ENCODE measurements at places on chromosomes 1 and 21. TPM values are rescaled to one million over a fixed set of nuclear protein-coding genes. Genes with fewer than 3 reads are reported as not detected.

The TIAM1 gene
- 2.7 TPM for polyA plus RNA-seq

The EXOSC10 gene
- 31.7 TPM for polyA plus RNA-seq

The S100A2 gene
- not detected for polyA plus RNA-seq

- H3K36me3 ChIP-seq = no peaks in the 10 kb centered on the region
- H3K4me1 ChIP-seq = no peaks in the 10 kb centered on the region
- no peak overlapping the region for H3K27ac ChIP-seq
- H3K27me3 ChIP-seq = peaks cover 4% of the 10 kb centered on the region
- no peak overlapping the region for H3K4me3 ChIP-seq
Measured at GRCh38 chr1:244112041-244112440, 61.0 kb downstream of the ZBTB18 start.

- peaks cover 2% of the 10 kb centered on the region for H3K36me3 ChIP-seq
- DNase-seq = no peak
- peaks cover 55% of the 10 kb centered on the region for H3K4me1 ChIP-seq
Measured at GRCh38 chr21:43733060-43733459, 14.1 kb downstream of the PDXK start.

DNA sequence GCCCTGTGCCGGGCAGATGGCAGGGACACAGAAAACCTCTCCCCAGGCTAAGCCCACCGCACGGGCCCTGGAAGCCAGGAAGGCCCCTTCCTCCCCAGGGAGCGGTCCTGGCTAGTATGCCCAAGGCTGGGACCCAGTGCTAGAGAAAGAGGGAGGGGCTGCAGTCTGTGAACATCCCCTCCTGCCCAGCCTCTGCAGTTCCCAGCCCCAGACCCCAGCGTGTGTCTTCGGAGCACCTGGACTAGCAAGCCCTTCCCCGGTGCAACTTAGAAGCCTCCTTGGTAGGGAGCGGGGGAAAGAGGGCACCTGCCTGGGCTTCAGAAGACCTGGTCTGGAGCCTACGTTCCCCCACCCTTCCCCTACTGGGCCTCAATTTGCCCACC is 2.1 kb downstream of the PLEKHG5 start:
- H3K36me3 ChIP-seq = no peaks in the 10 kb centered on the region
- H3K27ac ChIP-seq = no peak overlapping the region
- peaks cover 33% of the 10 kb centered on the region for H3K4me1 ChIP-seq
- no peak overlapping the region for H3K4me3 ChIP-seq
- DNase-seq = no peak

- peaks cover 58% of the 10 kb centered on the region for H3K4me1 ChIP-seq
- H3K4me3 ChIP-seq = peak overlapping the region; percentile 67
- H3K27ac ChIP-seq = peak overlapping the region; percentile 86
- DNase-seq = no peak
Measured at GRCh38 chr1:149846042-149846441, 53.3 kb upstream of the BOLA1 start.

- H3K36me3 ChIP-seq = peaks cover 54% of the 10 kb centered on the region
- no peak for DNase-seq
- no peaks in the 10 kb centered on the region for H3K27me3 ChIP-seq
- H3K27ac ChIP-seq = peak overlapping the region; percentile 56
- H3K4me1 ChIP-seq = no peaks in the 10 kb centered on the region
Measured at GRCh38 chr21:42768324-42769121, 110.8 kb downstream of the WDR4 start.

The CAPN8 gene
- polyA plus RNA-seq = not detected

The SYNC gene
- not detected for polyA plus RNA-seq

- no peak overlapping the region for H3K27ac ChIP-seq
- H3K4me1 ChIP-seq = peaks cover 3% of the 10 kb centered on the region
- H3K36me3 ChIP-seq = no peaks in the 10 kb centered on the region
Measured at GRCh38 chr1:38296047-38296446, 249.5 kb upstream of the POU3F1 start.

- H3K4me3 ChIP-seq = no peak overlapping the region
- H3K4me1 ChIP-seq = peaks cover 3% of the 10 kb centered on the region
- H3K36me3 ChIP-seq = no peaks in the 10 kb centered on the region
- H3K27ac ChIP-seq = no peak overlapping the region
- no peak for DNase-seq
Measured at GRCh38 chr1:245475126-245475525, 320.3 kb downstream of the KIF26B start.

- DNase-seq = peak; percentile 19
- H3K4me3 ChIP-seq = no peak overlapping the region
- H3K27me3 ChIP-seq = no peaks in the 10 kb centered on the region
- H3K27ac ChIP-seq = peak overlapping the region; percentile 42
- H3K4me1 ChIP-seq = peaks cover 30% of the 10 kb centered on the region
- no peaks in the 10 kb centered on the region for H3K36me3 ChIP-seq
Measured at GRCh38 chr1:200628223-200628881, 7.8 kb upstream of the KIF14 start.

- DNase-seq = peak; percentile 11
- no peaks in the 10 kb centered on the region for H3K36me3 ChIP-seq
- H3K4me3 ChIP-seq = peak overlapping the region; percentile 91
- no peak overlapping the region for H3K27ac ChIP-seq
- H3K27me3 ChIP-seq = peaks cover 32% of the 10 kb centered on the region
Measured at GRCh38 chr1:232629250-232630046, 485 bp downstream of the SIPA1L2 start.

The AKR7A3 gene
- polyA plus RNA-seq = not detected

DNA sequence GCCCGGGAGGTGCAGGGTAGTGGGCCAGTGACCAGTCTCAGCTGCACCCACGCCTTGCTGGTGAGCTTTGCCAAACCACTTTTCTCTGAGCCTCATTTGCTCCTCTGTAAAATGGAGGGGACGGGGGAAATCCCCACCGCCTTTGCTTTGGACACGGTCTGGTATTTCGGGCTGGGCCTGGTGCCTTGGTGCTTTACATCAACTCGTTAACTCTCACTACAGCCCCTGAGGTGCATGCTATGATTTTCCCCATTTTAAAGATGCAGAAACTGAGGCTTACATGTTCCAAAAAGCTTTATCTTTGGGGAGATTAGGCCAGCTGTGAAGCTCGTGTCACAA is 116.1 kb upstream of the RUNX3 start:
- no peak overlapping the region for H3K4me3 ChIP-seq
- H3K36me3 ChIP-seq = no peaks in the 10 kb centered on the region
- peaks cover 9% of the 10 kb centered on the region for H3K4me1 ChIP-seq
- DNase-seq = no peak
- no peaks in the 10 kb centered on the region for H3K27me3 ChIP-seq

The SPRR2D gene
- not detected for polyA plus RNA-seq

DNA sequence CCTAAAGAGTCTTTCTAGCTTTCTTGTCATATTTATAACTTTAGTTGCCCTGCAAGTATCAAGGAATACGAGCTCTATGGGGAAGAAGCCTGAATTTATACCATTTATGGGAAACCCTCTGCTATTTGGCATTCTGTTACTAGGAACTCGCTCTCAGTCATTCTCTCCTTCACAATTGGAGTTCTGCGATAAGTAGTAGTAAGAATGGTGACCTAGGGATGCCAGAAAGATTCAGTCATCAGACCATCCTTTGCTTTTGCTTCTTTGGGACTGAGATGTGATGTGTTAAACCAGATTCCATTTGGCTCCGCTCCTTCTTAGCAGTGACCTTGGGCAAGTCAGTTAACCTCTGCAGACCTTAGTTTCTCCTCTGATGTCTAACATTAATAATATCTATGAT is 256.5 kb downstream of the FGGY start:
- H3K4me1 ChIP-seq = no peaks in the 10 kb centered on the region
- H3K4me3 ChIP-seq = no peak overlapping the region
- no peak for DNase-seq
- no peak overlapping the region for H3K27ac ChIP-seq
- H3K36me3 ChIP-seq = peaks cover 27% of the 10 kb centered on the region
- H3K27me3 ChIP-seq = no peaks in the 10 kb centered on the region

DNA sequence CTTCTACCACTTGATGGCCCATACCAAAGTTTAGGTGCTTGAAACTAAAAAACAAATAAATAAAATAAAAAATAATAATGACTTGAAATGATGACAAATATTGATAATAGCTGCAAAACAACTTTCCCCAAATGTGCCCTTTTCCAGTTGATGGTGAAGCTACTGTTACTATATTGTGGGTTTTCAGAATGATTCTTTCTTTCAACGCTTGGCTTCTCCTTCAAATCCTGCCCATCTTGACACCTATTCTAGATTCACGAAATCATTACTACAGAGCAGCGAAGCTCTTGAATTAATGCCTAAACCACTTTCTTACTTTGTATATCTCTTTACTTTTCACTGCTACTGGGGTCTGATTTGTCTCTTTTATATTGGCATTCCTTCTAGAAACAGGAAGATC is 9.2 kb upstream of the C1orf141 start:
- peaks cover 41% of the 10 kb centered on the region for H3K4me1 ChIP-seq
- DNase-seq = no peak
- peak overlapping the region; percentile 2 for H3K4me3 ChIP-seq
- H3K27me3 ChIP-seq = no peaks in the 10 kb centered on the region
- H3K36me3 ChIP-seq = no peaks in the 10 kb centered on the region
- peak overlapping the region; percentile 44 for H3K27ac ChIP-seq

DNA sequence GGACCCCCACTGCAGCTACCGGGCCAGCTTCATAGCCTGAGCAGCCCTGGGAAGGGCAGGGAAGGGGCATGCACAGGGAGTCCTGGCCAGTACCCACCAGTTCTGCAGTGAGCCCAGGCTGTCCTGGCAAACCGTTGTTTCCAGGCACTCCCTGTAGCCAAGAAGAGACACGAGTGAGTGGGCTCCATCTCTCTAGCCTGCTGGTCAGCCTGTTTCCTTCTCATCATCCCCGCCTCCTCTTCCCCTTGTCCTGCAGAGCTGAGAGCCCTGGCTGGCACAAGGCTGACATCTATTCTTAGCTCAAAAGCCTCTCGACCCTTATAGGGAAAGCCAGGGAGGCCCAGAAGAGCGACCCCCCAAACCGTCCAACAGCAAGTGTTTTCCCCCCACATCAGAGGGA is 28.7 kb downstream of the COL16A1 start:
- no peak for DNase-seq
- no peak overlapping the region for H3K4me3 ChIP-seq
- no peaks in the 10 kb centered on the region for H3K36me3 ChIP-seq
- peaks cover 9% of the 10 kb centered on the region for H3K27me3 ChIP-seq
- H3K27ac ChIP-seq = no peak overlapping the region
- H3K4me1 ChIP-seq = peaks cover 9% of the 10 kb centered on the region

The KHDRBS1 gene
- 115 TPM for polyA plus RNA-seq

DNA sequence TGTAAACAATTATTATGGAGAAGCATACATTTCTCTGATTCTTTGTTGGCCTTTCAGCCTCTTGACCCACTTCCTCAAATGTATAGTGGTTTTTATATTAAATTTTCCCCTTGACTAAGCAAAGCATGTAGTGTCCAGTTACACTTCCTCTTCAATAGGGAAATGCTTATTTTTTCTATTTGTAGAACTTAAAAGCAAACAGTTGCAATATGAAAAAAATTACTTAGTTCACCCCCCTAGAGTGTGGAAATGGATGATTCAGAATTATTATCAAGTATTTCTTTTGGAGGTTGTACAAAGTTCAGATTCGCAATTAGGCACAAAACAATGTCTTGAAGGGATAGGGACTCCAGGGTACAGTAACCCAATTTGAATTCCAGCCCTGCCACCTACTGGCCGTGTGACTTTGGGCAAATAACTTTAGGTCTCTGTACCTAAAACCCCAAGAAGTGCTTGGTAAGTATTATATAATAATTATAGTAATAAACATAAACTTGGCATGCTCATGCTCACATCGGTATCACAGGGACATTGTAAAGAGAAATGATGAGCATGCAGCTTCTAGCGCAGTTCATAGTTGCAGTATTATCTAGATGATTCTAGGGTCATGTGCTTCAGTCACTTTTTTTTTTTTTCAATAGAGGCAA is 28.6 kb upstream of the IFNGR2 start:
- peaks cover 13% of the 10 kb centered on the region for H3K4me1 ChIP-seq
- H3K27ac ChIP-seq = no peak overlapping the region
- peak overlapping the region; percentile 36 for H3K4me3 ChIP-seq

- no peak overlapping the region for H3K4me3 ChIP-seq
- H3K27ac ChIP-seq = no peak overlapping the region
- H3K27me3 ChIP-seq = no peaks in the 10 kb centered on the region
- DNase-seq = no peak
- peaks cover 12% of the 10 kb centered on the region for H3K36me3 ChIP-seq
- peaks cover 12% of the 10 kb centered on the region for H3K4me1 ChIP-seq
Measured at GRCh38 chr1:12284486-12284885, 54.7 kb downstream of the VPS13D start.

- H3K27me3 ChIP-seq = no peaks in the 10 kb centered on the region
- H3K27ac ChIP-seq = no peak overlapping the region
Measured at GRCh38 chr1:223273511-223273910, 90.5 kb downstream of the SUSD4 start.

DNA sequence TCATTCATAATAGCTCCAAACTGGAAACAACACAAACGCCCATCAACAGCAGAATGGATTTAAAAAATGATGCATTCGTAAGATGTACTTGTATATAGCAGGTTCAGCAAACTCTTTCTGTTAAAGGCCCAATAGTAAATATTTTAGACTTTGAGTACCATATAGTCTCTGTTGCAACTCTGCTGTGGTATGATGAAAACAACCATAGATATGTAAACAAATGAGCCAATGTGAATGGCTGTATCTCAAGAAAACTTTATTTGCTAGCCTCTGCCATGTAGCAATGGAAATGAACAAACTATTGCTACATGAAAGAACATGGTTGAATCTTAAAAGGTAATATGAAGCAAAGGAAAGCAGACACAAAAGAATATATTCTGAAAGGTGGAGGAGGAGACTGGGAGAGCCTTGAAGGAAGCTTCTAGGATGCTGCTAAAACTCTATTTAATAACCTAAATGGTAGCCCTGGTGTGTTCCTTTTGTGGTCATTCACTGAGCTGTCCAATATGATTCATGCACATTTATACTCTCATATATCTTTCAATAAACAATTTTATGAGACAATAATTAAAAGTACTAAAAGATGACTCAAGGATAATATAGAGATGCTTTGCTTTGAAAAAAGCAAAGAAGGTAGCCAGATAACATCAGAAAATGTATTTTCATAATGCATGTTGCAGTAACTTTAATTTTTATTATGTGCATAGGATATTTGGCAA is 29.1 kb upstream of the FMO3 start:
- peaks cover under 1% of the 10 kb centered on the region for H3K27me3 ChIP-seq
- no peak for DNase-seq
- H3K4me1 ChIP-seq = no peaks in the 10 kb centered on the region
- H3K27ac ChIP-seq = no peak overlapping the region
- H3K36me3 ChIP-seq = no peaks in the 10 kb centered on the region

- no peak overlapping the region for H3K27ac ChIP-seq
- H3K36me3 ChIP-seq = no peaks in the 10 kb centered on the region
- no peaks in the 10 kb centered on the region for H3K4me1 ChIP-seq
- H3K27me3 ChIP-seq = no peaks in the 10 kb centered on the region
- DNase-seq = no peak
Measured at GRCh38 chr1:242178924-242179708, 180.2 kb upstream of the MAP1LC3C start.

- H3K4me1 ChIP-seq = no peaks in the 10 kb centered on the region
- no peak for DNase-seq
- H3K27me3 ChIP-seq = no peaks in the 10 kb centered on the region
- H3K36me3 ChIP-seq = no peaks in the 10 kb centered on the region
- H3K4me3 ChIP-seq = no peak overlapping the region
Measured at GRCh38 chr21:39050841-39051587, 132.2 kb downstream of the PSMG1 start.

Data from naive thymus-derived CD8-positive, alpha-beta T cell (primary cell).